ENCODE measurements at places on chromosomes 12 and 14.
A peak's percentile ranks its signal among the peaks of the same experiment; 100 is the strongest.

GRCh38 chr14:56821177-56821576 lies 10.9 kb upstream of the OTX2 start:
- ATAC-seq: no peak

GRCh38 chr12:30138483-30138882 lies 354.7 kb upstream of the TMTC1 start:
- no peak for ATAC-seq

- ATAC-seq: no peak
Observed at GRCh38 chr14:59252772-59253500, 64.5 kb downstream of the DAAM1 start.

GRCh38 chr12:49322367-49322707 lies 718 bp upstream of the TROAP start:
- ATAC-seq: no peak

GRCh38 chr12:131102493-131102931 lies 148.8 kb downstream of the ADGRD1 start:
- ATAC-seq: no peak

DNA sequence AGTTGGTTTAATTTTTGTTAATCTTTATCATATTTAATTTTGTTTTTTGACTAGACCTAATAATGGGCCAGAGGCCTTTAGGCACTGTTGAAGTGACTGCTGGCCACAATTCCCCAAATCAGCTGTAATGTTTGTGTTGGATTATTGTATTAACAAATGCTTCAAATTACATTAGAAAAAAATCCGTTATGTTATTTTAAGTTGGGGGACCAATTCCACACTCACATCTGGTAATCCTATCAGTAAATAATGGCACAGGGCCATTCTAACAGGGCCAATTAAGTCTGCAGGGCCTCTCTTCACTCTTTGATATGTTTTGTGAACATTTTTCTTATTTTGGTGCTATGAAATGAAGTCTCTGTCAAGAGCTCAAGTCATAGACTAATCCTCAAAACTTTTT lies 39.6 kb downstream of the CHST11 start:
- no peak for ATAC-seq

- ATAC-seq: peak; percentile 28
Observed at GRCh38 chr12:113222730-113223531, 1.7 kb downstream of the TPCN1 start.

GRCh38 chr14:81656811-81657210 lies 123.2 kb upstream of the SEL1L start:
- no peak for ATAC-seq

DNA sequence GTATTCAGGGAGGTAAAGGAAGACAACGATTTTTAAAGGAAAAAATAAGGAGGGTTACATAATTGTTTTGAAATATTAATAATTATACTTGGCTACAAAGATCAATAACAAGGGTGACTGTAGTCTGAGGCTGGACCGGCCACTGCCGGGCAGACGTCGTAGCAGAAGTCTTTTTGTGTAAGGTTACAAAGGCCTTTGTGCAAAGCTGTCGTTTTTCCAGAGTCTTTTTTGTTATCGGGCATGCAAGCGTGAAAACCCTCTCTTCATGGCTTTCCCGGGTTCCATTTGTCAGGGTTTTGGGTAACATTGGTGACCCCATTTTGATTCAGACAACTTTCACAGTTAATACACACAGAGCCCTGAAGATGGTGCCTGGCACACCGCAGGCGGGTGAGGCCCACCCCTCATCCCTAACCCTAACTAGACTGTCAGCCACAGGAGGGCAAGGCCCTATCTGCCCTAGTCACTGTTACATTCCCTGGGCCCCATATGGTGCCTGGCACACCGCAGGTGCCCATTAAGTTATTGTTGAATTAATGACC lies 31.3 kb downstream of the RILPL1 start:
- ATAC-seq: no peak
